ENCODE measurements at places on chromosomes 4 and X.

DNA sequence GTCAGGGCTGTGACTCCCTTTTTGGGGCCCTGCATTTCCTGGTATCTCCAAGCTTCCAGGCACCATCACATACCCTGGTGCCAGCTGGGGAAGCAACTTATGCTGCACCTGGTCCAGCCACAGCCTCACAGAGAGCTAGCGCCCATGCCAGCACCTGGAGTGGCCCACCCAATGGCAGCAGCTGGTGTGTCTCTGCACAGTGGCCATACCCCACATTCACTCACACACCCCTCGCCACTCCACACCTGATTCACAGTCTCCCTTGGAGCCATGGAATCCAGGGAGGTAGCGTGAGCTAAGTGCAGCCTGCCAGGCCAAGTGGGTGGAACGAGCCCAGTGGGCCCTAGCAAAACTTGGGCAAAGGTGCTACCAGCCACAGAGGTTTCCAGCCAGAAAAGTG is 56.8 kb downstream of the COX18 start:
- no peak for DNase-seq

DNA sequence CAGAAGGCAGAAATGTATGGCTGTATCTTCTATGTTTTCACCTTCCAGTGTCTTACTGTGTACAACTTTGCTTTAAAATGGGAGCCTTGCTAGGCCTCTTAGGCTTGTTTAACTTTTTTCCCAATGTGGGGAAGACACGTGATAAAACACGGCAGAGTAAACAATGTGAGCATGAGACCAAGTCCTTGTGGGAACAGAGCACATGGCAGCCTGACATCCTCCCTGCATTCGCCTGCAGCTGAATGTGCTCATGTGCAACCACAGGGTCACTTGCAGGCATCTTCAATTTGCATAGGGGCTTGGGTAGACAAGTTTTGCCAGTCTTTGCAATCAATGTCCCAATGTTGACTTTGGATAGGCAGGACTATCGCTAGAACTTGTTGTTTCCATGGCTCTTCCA is 91.8 kb downstream of the CCNG2 start:
- DNase-seq: no peak

DNA sequence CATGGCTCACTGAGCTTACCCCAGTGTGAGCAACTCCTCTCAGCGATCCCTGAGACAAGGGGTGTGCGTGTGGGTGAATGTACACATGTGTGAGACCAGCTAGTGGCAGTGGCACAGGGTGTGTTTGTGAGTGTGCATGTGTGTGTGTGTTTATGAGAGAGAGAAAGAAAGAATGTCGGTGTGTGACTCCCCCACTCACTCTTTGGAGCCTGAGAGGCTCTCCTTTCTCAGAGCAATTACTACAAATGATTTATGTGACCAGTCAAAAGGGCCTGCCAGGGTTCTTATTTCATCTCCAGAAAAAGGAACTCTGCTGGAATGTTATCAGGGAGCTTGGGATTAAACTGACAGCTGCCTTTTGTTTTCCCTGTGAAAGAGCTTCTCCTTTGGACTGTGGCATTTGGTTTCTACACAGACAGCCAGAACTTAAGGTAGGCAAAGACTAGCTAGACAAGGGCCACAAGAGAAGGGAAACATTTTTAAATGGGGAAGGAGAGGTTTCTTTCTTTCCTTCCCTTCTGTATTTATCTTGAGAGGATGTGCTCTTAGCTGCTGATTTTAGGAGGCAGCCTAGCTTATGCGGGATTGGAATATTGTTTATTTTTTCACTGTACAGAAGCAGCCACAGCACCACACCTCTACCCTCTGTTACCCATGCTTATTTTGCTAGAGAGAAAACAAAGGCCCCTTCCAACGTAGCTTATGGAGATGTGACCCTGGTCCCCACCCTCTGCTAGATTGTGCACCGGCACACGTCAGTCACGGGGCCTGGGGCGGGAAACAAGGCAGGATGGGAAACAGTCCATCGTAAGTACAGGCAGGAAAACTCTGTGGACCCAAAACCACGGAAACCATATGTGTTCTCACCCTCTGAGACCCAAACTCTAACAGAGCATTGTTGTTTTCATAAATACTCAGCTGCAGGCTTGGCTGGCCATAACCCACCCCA is 143.5 kb downstream of the MGST2 start:
- DNase-seq: no peak

- no peak for DNase-seq
These were observed 33.0 kb downstream of the FHIP1A start for GRCh38 chr4:151442002-151442401.

DNA sequence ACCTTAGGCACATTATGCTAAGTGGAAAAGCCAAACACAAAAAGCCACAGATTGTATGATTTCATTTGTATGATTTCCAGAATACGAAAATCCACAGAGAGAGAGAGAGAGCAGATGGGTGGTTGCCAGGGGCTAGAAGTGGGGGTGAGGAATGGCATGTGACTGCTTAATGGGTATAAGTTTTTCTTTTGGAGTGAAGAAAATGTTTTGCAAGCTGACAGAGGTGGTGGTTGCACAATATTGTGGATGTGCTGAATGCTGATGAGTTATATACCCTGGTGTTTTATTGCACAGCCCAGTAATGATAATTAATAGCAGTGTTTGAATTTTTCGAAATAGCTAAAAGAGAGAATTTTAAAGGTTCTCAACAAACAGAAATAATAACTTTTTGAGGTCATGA is 386.1 kb upstream of the HS3ST1 start:
- no peak for DNase-seq

DNA sequence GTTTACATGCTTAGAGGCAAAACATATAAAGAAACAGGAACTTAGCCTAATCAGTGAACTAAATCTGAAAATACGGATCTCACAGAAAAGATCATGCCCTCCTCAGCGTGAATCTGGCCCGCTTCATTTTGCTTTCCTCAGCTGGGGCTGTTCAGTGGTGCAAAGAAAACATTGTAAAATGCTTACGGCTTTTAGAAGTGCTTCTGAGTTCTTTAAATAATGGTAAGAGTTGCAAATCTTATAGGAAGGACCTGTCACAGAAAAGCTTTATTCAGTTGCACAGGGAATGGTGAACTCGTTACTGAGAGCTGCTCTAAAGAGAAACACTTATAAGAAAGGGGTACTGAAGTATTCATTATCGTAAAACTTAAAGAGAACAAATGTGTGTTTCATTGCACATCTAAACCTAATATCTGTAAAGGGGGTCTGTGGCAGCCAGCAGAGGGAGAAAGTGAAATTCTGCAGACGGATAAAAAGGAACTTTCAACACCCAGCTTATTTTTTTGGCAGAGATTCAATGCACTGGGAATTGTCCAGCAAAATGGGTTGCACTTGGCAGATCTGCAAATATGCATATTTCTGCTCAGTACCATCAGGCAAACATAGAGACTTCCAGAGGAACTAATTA is 139.2 kb upstream of the ANK2 start:
- DNase-seq: peak; percentile 63

GRCh38 chrX:129488359-129488758 is 34.9 kb downstream of the SMARCA1 start:
- DNase-seq: no peak

- peak; percentile 66 for DNase-seq
These were observed 3.3 kb downstream of the TRIM2 start for GRCh38 chr4:153207567-153207966.

- DNase-seq: no peak
These were observed 116.0 kb downstream of the APBB2 start for GRCh38 chr4:41098093-41099048.

DNA sequence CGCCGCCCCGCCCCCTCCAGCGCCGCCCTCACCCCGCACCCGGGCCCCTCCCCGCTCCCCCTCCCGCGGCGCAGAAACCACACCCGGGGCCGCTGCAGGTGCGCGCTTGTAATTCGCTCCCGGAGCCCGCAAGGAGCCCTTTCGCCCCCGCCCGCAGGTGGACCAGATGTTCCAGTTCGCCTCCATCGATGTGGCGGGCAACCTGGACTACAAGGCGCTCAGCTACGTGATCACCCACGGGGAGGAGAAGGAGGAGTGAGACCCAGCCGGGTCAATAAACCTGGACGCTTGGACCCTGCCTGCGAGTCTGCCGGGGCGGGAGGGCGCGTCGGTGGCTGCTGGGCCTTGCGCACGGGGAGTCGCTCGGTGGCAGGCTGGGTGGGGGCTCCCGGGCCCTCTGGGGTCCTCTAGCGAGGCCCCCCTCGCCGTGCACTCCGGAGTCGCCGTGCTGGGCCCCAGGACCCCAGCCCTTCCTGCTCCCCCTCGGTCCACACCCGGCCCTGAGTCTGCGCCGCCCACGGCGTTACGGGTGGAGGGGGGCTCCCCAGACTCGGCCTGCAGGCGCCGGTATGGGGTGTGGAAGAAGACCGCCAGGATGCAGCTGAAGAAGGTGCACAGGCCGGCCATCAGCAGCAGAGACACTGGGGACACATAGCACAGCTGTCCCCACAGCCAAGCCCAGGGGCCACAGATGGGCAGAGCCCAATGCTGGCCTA is 7.1 kb downstream of the SLC49A3 start:
- no peak for DNase-seq

GRCh38 chrX:92213786-92214185 is 434.6 kb downstream of the PCDH11X start:
- DNase-seq: no peak

GRCh38 chr4:158277558-158277957 is 67.3 kb downstream of the TMEM144 start:
- DNase-seq: no peak

- no peak for DNase-seq
These were observed 55.6 kb downstream of the MAP7D2 start for GRCh38 chrX:20060961-20061748.

DNA sequence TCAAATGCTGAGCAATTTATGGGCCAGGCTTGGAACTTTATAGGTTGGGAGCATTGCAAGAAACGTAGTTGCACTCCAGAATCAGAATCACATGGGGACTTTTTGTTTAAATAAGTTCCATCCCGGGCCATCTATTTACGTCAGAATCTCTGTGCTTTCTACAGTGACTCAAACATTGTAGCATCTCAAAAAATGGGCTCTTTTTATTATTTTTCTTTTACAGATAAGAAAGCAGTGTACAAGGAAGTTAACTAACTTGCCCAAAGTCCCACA is 10.2 kb downstream of the CC2D2A start:
- DNase-seq: peak; percentile 22
